Right renal pelvis (tissue), 4 donors: ENCODE measurements at places on chromosomes 1 and 21. TPM values are rescaled to one million over a fixed set of nuclear protein-coding genes. Genes with fewer than 3 reads are reported as not detected.

COA7 gene
- 16.2 TPM for polyA plus RNA-seq

PIGR gene
- 0.87 TPM for polyA plus RNA-seq

ARPC5 gene
- 174 TPM for polyA plus RNA-seq

ILDR2 gene
- polyA plus RNA-seq = 15.4 TPM

AGT gene
- 39.5 TPM for polyA plus RNA-seq

RAB4A gene
- polyA plus RNA-seq = 63.7 TPM

AMIGO1 gene
- polyA plus RNA-seq = 9.0 TPM

TMEM54 gene
- polyA plus RNA-seq = 8.2 TPM

PCSK9 gene
- polyA plus RNA-seq = 1.6 TPM

ABCA4 gene
- polyA plus RNA-seq = 9.0 TPM

CTTNBP2NL gene
- polyA plus RNA-seq = 48.5 TPM

PTGER3 gene
- 55.2 TPM for polyA plus RNA-seq

CD247 gene
- 0.49 TPM for polyA plus RNA-seq

UBASH3A gene
- 0.10 TPM for polyA plus RNA-seq
